ENCODE measurements at places on chromosomes 4 and X. TPM values are rescaled to one million over a fixed set of nuclear protein-coding genes. Genes with fewer than 3 reads are reported as not detected.

DNA sequence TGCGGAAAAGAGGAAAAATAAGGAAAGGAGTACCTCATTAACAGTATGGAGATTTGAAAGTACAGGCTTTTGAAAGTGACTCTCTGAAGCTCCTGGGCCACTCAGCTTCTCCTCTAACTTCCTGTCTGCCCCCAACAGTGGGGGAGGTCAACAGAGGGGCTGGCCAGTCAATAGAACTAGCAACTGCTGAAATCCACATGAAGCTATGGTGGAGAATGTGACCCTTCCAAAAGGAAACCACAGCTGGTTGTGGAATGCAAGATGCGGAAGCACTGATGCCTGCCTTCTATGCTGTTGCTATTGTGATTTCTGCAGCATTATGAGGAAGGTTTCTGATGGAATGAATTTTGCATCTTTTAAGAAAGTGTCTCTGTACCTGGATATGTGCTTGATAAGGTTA is 2.4 kb downstream of the CORIN start:
- H3K27me3 ChIP-seq, result no peaks in the 10 kb centered on the region
- H3K27ac ChIP-seq, result no peak overlapping the region
- H3K4me3 ChIP-seq, result no peak overlapping the region
- H3K36me3 ChIP-seq, result no peaks in the 10 kb centered on the region
- DNase-seq, result peak; percentile 4
- H3K4me1 ChIP-seq, result peaks cover 25% of the 10 kb centered on the region

GRCh38 chrX:129726307-129727111 is 12.3 kb upstream of the XPNPEP2 start:
- no peaks in the 10 kb centered on the region for H3K27me3 ChIP-seq
- H3K27ac ChIP-seq, result no peak overlapping the region
- no peak overlapping the region for H3K4me3 ChIP-seq
- DNase-seq, result peak; percentile 65

DNA sequence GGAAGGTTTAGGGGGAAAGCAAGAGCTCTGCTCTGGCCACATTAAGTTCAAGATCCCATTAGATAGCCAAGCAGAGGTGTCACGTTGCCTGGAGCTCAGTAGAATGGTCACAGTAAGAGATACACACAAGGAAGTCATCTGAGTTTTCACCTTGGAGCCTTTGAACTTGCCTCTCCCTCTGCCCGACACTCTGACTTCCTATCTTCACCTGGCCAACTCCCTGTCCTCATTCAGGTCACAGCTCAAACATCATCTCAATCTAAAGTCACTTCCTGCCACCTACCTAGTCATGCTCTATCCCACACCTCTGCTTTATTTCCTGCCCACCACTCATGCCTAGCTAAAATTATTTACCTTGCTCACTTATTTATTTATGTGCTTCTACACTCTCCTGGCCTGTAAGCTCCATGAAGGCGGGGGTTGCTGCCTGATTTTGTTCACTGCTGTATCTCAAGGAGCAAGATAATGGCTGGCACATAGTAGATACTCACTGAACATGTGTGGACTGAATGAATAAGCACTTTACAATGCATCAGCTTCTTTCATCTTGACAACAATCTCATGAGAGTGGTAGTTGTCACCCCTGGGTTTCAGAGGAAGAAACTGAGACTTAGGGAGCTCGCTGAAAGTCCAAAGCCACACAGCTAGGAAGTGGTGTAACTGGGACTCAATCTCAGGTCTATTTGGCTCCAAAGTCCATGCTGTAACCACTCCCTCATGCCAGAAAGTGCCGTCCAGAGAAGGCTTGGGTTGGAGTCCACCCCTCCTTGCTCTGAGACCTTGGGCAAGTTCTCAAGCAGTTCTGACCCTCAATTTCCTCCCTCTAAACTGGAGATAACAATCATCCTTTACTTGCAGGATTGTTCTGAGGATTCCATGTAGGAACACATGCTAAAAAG is 40.3 kb downstream of the EFNB1 start:
- H3K36me3 ChIP-seq, result no peaks in the 10 kb centered on the region
- H3K27ac ChIP-seq, result peak overlapping the region; percentile 47
- peaks cover 7% of the 10 kb centered on the region for H3K27me3 ChIP-seq
- DNase-seq, result peak; percentile 54

- H3K36me3 ChIP-seq, result peaks cover 20% of the 10 kb centered on the region
- H3K27ac ChIP-seq, result no peak overlapping the region
- no peaks in the 10 kb centered on the region for H3K27me3 ChIP-seq
- H3K4me3 ChIP-seq, result no peak overlapping the region
- no peaks in the 10 kb centered on the region for H3K4me1 ChIP-seq
Observed at GRCh38 chrX:78119521-78120227, 15.6 kb downstream of the PGK1 start.

Gene EREG
- total RNA-seq, result 1.8 TPM

Gene MAGEE1
- 1.5 TPM for total RNA-seq

Gene FGA
- 43.7 TPM for total RNA-seq

DNA sequence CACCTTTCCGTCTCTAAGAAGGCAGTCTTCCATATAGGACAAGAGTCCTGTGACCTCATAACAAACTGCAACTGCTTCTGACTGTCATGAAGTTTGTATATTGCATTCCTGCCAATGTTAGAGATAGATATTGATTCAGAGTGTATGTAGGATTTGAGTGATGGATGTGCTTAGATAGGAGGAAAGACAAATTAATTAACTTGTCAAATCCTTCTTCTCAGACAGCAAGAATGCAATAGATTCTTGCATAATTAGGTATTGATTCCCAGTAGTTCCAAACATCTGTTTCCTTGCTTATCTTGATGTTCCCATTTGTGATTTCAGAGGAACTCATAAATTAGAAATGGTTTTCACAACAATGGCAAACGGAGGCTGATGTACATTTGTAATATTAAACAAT is 555.3 kb downstream of the TRAM1L1 start:
- H3K36me3 ChIP-seq, result no peaks in the 10 kb centered on the region
- H3K27me3 ChIP-seq, result no peaks in the 10 kb centered on the region
- no peak overlapping the region for H3K4me3 ChIP-seq
- H3K4me1 ChIP-seq, result no peaks in the 10 kb centered on the region
- no peak for DNase-seq

- no peak for DNase-seq
- no peak overlapping the region for H3K27ac ChIP-seq
- H3K4me1 ChIP-seq, result no peaks in the 10 kb centered on the region
- H3K4me3 ChIP-seq, result no peak overlapping the region
Observed at GRCh38 chr4:14620567-14621141, 381.6 kb upstream of the CPEB2 start.

DNA sequence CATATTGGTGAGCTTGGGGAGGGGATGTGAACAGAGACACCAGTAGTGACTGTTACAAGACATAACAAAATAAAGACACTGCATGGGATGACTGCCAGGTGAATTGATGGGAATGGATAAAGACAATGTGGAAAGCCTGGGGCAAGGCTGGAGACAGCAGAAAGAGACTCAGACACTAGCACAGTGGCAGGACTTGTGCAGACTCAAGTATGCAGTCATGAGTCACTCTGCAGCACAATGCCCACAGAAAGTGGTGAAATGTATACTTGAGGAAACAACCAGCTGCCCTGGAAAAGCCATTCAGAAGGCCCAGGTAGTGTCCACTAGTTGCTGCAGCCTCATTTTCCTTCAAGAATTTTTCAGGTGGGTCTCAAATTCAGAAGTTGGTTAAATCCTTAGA is 452.3 kb downstream of the MID1IP1 start:
- H3K4me1 ChIP-seq, result no peaks in the 10 kb centered on the region
- H3K36me3 ChIP-seq, result no peaks in the 10 kb centered on the region
- no peak overlapping the region for H3K27ac ChIP-seq
- H3K27me3 ChIP-seq, result no peaks in the 10 kb centered on the region
- no peak overlapping the region for H3K4me3 ChIP-seq
- DNase-seq, result no peak

- H3K36me3 ChIP-seq, result no peaks in the 10 kb centered on the region
- no peaks in the 10 kb centered on the region for H3K27me3 ChIP-seq
- DNase-seq, result no peak
- H3K4me1 ChIP-seq, result no peaks in the 10 kb centered on the region
- H3K4me3 ChIP-seq, result no peak overlapping the region
Observed at GRCh38 chr4:182233310-182234090, 9.7 kb upstream of the TENM3 start.

GRCh38 chr4:109994415-109994827 is 81.7 kb downstream of the EGF start:
- DNase-seq, result no peak
- H3K4me1 ChIP-seq, result no peaks in the 10 kb centered on the region
- no peak overlapping the region for H3K27ac ChIP-seq
- H3K4me3 ChIP-seq, result no peak overlapping the region

- no peaks in the 10 kb centered on the region for H3K4me1 ChIP-seq
- H3K36me3 ChIP-seq, result no peaks in the 10 kb centered on the region
- DNase-seq, result no peak
Observed at GRCh38 chrX:72314881-72315280, 9.2 kb upstream of the CITED1 start.

DNA sequence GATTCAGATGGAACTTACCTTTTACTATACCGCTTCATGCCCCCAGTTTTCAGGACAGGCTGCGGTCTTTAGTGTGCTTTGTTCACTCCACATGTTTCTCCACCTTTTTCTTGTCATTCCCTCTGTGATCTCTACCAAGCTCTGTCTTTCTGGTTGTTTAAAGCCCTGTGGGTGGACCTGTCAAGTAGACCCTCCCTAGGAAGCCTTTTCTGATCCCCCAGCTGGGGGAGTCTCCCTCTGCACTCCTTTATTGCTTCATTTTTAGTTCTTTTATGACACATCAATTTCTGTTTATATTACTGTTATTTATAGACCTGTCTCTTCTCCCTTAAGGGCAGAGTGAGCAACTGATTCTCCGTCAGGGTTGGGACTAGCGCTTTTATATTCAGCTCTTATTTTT is 150.2 kb downstream of the C4orf33 start:
- H3K4me1 ChIP-seq, result no peaks in the 10 kb centered on the region
- no peak for DNase-seq
- no peaks in the 10 kb centered on the region for H3K36me3 ChIP-seq

Gene CDS1
- total RNA-seq, result 7.7 TPM

GRCh38 chrX:134661295-134661694 is 3.0 kb upstream of the PLAC1 start:
- H3K27ac ChIP-seq, result no peak overlapping the region
- no peaks in the 10 kb centered on the region for H3K4me1 ChIP-seq
- H3K4me3 ChIP-seq, result no peak overlapping the region
- H3K36me3 ChIP-seq, result no peaks in the 10 kb centered on the region

GRCh38 chr4:112181358-112182000 is 36.2 kb downstream of the FAM241A start:
- no peak overlapping the region for H3K27ac ChIP-seq
- no peak for DNase-seq
- H3K27me3 ChIP-seq, result no peaks in the 10 kb centered on the region
- no peak overlapping the region for H3K4me3 ChIP-seq
- no peaks in the 10 kb centered on the region for H3K4me1 ChIP-seq

Gene FABP2
- not detected for total RNA-seq

DNA sequence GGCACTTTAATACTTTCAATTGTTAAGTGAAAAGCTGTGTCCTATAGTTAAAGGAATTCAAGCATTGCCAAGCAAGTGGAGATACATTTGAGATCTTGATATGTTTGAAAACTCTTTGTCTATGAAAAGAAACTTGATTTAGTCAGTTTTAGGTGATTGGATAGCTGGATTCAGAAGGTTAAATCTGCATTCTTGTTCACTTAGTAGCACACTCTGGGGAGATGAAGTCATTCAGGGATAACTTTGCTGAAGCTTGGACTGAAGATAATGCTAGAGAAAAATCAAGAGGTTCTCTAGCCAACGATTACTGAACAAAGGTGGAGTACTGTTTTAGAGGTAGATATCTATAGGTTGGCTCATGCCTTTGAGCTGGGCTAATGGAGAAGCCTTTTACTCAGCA is 90.6 kb downstream of the DCAF8L2 start:
- H3K27me3 ChIP-seq, result no peaks in the 10 kb centered on the region
- H3K27ac ChIP-seq, result no peak overlapping the region
- DNase-seq, result no peak
- H3K4me3 ChIP-seq, result no peak overlapping the region

GRCh38 chr4:152143806-152144205 is 383.0 kb upstream of the GATB start:
- no peaks in the 10 kb centered on the region for H3K27me3 ChIP-seq
- H3K4me1 ChIP-seq, result no peaks in the 10 kb centered on the region
- H3K4me3 ChIP-seq, result no peak overlapping the region
- no peak for DNase-seq
- no peaks in the 10 kb centered on the region for H3K36me3 ChIP-seq
- no peak overlapping the region for H3K27ac ChIP-seq

DNA sequence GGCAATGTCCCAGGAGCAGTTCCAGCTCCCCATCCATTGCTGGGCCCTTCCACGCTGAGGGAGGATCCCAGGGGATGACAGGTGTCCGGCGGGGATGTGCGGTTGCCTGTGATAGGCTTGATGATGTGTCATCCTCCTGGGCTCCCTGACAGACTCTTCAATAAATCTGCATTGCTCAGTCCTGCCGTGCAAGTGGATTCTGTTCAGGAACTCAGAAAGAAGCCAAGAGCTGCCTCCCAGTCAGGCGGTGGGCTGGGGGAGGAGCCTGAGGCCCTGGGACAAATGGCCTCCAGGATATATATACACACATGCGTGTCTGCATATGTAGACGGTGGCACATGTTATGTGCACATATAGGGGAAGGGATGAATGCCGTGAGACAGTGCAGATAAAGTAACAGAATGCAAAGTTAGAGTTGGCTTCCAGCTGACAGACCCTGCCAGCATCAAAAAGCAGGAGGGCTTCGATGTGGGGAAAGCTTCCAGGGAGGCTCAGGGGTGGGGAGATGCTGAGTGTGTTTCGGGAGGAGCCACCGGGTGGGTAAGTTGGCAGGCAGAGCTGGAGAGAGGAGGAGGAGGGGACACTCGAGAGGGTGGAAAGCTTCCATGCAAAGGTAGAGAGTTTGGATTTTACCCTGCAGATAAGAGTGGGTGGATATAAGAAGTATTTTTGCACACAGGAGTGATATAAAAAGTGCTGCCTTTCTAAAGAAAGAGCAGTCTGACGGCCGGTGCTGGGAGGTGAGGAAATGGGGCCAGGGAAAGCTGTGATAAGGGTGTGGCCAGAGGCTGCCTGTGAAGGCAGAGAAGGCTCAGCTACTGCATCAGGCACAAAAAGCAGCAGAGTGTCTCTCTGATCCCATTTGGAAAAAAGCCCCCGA is 28.5 kb upstream of the CRMP1 start:
- no peak overlapping the region for H3K27ac ChIP-seq
- H3K4me1 ChIP-seq, result no peaks in the 10 kb centered on the region
- no peaks in the 10 kb centered on the region for H3K27me3 ChIP-seq
- no peak for DNase-seq

GRCh38 chr4:53705151-53705764 is 114.0 kb upstream of the LNX1 start:
- no peak overlapping the region for H3K4me3 ChIP-seq
- no peaks in the 10 kb centered on the region for H3K27me3 ChIP-seq
- H3K4me1 ChIP-seq, result peaks cover 27% of the 10 kb centered on the region
- no peak for DNase-seq
- H3K36me3 ChIP-seq, result no peaks in the 10 kb centered on the region

DNA sequence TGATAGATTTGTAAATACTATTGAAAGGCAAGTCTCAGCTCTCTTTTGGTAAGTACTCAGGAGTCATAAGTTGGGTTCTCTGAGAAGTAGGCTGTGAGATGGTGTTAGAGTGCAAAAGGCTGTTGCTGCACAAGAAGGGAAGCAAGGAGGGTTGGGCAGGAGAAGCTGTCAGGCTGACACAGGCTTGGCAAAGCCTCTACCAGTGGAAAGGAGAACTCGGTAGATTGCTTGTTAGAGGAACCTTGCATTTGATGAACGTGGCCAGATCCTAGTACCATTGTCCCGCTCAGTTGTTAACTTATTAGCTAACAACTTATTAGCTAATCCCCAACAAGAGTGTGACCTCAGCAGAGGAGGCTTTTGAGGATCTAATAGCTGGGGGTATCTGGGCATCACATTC is 449.3 kb upstream of the BOD1L1 start:
- no peaks in the 10 kb centered on the region for H3K27me3 ChIP-seq
- H3K27ac ChIP-seq, result no peak overlapping the region
- no peaks in the 10 kb centered on the region for H3K4me1 ChIP-seq
- H3K36me3 ChIP-seq, result no peaks in the 10 kb centered on the region
- no peak overlapping the region for H3K4me3 ChIP-seq
- DNase-seq, result no peak

Data from stomach (tissue), 19 donors.